ENCODE measurements at places on chromosomes 16 and 17. TPM values are rescaled to one million over a fixed set of nuclear protein-coding genes. Genes with fewer than 3 reads are reported as not detected.

CCL1 gene
- not detected for total RNA-seq

HOXB4 gene
- 0.21 TPM for total RNA-seq

NOXO1 gene
- total RNA-seq = 1.2 TPM

KRT23 gene
- 148 TPM for total RNA-seq

DOC2A gene
- total RNA-seq = 0.72 TPM

FZD2 gene
- 0.21 TPM for total RNA-seq

Measured in tracheal epithelial cell (primary cell).